ENCODE measurements at places on chromosomes 11 and 22.

- DNase-seq, result no peak
Measured at GRCh38 chr22:29254286-29254660, 13.5 kb downstream of the RHBDD3 start.

GRCh38 chr11:70146299-70146698, 56.8 kb upstream of the FADD start:
- no peak for DNase-seq

DNA sequence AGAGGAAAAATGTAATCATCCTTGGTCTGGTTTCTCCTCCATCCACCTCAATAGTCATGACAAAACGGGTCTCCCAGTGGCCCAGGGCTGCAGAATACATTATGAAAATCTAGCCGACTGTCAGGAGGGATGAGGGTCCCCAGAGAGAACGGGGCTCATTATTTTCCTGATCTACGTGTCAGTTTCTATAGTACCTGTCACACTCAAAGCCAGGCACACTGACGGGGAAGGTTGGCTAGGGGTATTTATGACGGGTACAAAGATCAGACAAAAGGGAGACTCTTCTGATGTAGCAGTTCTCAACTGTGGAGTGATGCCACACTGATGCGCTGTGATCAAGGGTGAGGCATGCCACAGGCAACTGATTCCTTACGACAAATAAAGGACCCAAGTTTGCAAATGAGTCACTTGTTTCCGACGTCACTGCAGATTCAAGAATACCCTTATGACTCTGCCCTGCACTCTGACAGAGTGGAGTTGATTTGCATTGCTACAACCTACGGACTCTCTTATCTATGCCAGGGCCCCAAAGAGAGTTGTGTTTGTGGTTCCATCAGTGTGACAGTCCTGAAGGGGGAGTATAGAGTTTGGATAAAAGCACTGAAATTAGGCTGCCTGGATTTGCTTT, 188.2 kb upstream of the TBCEL start:
- DNase-seq, result no peak

- no peak for DNase-seq
Measured at GRCh38 chr11:67300256-67300755, 3.0 kb upstream of the SSH3 start.

- DNase-seq, result no peak
Measured at GRCh38 chr11:30458541-30458940, 127.6 kb downstream of the MPPED2 start.

DNA sequence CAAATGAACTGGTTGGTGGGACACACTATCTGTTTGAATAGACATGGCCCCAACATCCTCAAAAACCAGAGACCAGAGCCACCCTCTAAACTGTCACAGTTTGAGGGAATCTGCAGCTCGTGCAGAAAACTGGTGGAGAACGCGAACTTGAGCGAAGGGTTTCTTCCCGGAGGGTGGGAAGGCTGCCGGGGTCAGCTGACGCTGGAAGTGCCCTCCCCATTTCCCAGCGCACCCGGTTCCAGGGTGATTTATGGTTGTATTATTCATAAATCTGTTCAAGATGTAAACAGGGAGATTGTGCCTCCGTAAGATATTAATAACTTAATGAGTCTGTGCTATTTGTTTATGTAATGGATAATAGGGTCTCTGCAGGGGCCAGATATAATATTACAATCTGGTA, 1396.7 kb downstream of the BRD1 start:
- no peak for DNase-seq

- DNase-seq, result no peak
Measured at GRCh38 chr11:35246745-35247144, 107.8 kb downstream of the CD44 start.

GRCh38 chr11:72009156-72009555, 10.4 kb downstream of the IL18BP start:
- no peak for DNase-seq

DNA sequence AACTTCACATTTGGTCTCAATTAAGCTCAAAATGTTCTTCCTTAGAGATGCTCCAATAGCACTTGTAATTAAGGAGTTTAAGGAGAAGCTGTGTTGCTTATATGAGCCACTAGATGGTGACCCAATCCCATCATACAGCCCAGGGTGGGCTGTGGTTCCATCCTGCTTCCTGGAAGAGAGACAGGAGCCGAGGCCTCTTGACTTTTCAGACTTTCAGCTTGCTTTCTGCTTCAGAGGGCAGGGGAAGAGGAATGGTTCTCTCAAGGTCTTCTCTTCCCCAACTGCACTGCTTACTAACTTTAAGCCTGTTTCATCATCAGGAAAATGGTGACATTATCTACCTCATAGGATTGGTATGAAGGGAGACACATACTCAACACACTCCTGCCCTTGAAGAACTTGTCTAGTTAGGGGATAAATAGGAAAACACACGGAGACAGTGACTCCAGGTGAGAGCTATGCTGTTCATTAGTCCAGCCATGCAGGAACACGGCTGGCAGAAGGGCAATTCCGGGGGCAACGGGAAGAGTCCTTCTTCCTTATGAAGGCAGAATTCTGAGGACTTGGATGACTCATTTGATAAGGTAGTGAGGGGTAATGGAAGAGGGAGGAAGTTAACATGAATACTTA, 20.1 kb downstream of the TMEM218 start:
- no peak for DNase-seq

GRCh38 chr11:7586376-7586775, 72.6 kb downstream of the PPFIBP2 start:
- DNase-seq, result no peak

- DNase-seq, result no peak
Measured at GRCh38 chr11:115409116-115409670, 95.0 kb downstream of the CADM1 start.

DNA sequence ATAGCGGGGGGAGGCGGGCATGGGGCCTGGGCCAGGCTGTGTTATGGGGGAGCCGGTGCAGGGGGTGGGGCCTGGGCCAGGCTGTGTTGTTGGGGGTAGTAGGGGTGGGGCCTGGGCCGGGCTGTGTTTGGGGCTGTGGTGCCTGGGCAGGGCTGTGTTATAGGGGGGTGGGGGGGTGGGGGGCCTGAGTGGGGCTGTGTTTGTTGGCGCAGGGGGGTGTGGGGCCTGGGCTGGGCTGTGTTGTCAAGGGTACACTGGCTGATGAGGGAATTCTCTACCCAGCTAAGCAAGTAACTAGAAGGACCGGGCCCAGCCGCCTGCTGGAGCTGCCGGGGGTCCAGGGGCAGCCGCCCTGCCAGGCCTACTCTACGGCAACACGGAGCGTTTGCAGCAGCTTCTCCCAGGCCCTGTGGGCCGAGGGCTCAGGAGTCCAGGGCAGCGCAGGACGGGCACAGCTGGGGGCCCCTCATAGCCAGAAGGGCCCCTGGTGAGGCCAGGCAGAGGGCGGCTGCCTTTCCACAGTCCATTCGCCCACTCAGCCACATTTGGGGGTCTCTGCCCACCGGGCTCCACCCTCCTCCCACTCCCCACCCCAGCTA, 10.1 kb upstream of the PIM3 start:
- DNase-seq, result no peak

Measured in epithelial cell of prostate (primary cell).